ENCODE measurements at places on chromosomes 5 and 9. TPM values are rescaled to one million over a fixed set of nuclear protein-coding genes. Genes with fewer than 3 reads are reported as not detected.
A peak's percentile ranks its signal among the peaks of the same experiment; 100 is the strongest.

The PCDHB8 gene
- total RNA-seq: 2.1 TPM

The CTXN3 gene
- total RNA-seq: not detected

The PCDHB3 gene
- total RNA-seq: 0.77 TPM

The DMAC1 gene
- total RNA-seq: 139 TPM

DNA sequence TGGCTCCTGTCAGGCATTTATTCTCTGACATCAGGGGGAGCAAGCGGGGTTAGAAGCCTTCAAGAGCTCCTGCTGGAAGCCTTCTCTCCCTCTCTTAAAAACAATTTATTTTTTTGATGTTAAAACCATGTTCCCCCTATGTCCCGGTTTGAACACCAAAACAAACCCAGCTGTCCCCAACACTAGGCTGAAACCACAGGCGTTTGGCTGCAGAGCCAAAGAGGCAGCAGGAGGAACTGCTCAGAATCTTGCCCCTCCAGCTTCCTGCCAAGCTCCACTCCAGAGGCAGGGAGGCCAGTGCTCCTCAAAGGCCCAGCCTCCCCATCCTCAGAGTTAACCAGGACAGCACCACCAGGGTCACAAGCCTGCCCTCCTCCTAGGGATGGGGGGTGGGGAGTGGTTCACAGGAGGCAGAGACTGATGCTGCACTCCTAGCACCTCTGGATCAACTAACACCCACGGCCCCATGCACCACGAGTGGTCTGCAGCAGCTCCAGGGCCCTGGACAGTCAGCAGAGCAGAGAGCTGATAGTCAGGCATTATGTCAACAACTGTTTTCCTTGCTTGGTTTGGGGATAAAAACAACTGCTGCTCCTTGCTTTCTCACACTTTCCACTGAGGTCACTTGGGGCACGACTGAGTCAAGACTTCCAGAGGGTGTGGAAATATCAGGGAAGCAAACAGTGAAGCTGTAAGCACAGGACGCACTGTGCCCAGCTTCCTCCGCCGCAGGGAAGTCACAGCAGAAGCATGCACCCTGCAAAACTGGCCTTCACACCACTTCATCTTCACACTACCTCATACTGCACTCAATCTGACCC, 96.5 kb upstream of the ADRA1B start:
- peak; percentile 72 for DNase-seq

GRCh38 chr9:99112750-99113413, 8.0 kb downstream of the TGFBR1 start:
- no peak for DNase-seq

- DNase-seq: no peak
Measured at GRCh38 chr5:100496296-100496695, 38.9 kb upstream of the FAM174A start.

DNA sequence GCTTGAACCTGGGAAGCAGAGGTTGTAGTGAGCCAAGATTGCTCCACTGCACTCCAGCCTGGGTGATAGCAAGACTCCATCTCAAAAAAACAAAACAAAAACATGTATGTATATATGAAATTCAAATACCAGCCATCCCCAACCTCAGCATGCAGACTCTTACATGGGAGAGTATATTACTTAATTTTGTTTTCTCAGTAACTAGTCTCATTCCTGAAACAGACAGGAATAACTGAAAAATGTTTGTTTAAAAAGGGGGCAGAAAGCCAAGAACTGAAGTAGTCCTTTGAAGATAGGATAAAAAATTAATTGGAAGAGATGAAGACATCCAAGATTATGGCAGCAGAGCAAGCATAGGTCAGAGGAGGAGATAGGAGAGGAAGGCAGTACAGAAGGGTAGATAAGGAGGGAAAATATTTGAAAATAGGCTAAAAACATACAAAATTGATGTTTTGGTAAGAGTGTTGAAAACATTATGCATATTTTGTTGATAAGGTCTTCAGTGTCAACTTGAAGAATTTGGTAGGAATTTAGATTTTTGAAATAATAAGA, 309.9 kb downstream of the MAT2B start:
- DNase-seq: no peak
